ENCODE measurements at places on chromosomes 1 and 21. TPM values are rescaled to one million over a fixed set of nuclear protein-coding genes. Genes with fewer than 3 reads are reported as not detected.
A peak's percentile ranks its signal among the peaks of the same experiment; 100 is the strongest.

DNA sequence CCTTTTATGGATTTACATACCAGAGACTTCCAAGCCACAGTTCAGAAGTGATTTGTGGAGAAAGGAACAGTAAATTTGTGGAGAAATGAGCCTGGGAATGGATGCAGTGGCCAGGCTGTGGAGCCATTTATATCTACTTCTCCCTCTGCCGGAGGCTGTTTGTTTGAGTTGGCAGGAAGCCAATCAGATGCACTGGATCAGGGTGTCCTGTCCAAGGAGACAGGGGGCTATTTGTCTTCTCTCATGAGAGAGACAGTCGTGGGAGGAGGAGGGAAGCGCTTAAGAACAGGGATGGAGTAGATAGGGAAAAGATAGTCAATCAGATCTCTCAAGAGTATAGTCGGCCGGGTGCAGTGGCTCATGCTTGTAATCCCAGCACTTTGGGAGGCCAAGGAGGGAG lies 2.8 kb upstream of the HAPLN2 start:
- DNase-seq = peak; percentile 43

- no peak for DNase-seq
Observed at GRCh38 chr1:173447224-173447623, 29.9 kb upstream of the PRDX6 start.

DNA sequence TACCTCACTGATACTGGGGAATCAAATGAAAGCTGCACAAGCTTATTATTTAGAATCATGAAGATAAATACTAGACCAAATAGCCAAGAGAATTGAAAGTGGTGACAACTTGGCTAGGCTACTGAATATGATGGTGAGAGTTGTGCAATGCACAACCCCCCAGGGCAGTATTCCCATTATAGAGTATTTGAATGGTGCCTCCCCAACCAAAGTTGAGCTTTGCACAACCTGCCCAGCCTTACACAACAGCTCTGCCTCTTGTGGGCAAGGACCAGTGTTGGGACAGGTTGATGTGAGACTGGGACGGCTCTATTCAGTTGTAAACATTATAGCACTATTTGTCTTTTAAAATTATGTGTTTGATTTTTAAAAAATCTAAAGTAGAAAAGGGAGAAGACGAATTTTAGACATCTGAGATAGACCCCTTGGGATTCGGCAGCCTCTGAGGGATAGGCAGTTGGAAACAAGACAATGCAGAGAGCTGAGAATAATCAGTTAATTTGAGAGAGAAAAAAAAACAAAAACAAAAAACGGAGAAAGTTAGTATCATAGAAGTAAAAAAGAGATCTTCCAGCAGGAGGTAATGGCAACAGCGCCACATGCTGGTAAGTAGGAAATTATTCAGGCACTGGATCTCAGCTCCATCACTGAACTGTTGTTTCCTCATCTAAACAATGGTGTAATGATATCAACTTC lies 91.0 kb upstream of the KCNA3 start:
- no peak for DNase-seq

DNA sequence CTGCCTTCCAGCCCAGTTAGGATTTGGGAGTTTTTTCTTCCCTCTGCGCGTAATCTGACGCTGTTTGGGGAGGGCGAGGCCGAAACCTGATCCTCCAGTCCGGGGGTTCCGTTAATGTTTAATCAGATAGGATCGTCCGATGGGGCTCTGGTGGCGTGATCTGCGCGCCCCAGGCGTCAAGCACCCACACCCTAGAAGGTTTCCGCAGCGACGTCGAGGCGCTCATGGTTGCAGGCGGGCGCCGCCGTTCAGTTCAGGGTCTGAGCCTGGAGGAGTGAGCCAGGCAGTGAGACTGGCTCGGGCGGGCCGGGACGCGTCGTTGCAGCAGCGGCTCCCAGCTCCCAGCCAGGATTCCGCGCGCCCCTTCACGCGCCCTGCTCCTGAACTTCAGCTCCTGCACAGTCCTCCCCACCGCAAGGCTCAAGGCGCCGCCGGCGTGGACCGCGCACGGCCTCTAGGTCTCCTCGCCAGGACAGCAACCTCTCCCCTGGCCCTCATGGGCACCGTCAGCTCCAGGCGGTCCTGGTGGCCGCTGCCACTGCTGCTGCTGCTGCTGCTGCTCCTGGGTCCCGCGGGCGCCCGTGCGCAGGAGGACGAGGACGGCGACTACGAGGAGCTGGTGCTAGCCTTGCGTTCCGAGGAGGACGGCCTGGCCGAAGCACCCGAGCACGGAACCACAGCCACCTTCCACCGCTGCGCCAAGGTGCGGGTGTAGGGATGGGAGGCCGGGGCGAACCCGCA lies at the start of gene PCSK9:
PCSK9 (plus strand) TSS at position 207 of the 741 bp plus-strand sequence; CDS start at position 497, 290 bp downstream.
- no peak for DNase-seq

DNA sequence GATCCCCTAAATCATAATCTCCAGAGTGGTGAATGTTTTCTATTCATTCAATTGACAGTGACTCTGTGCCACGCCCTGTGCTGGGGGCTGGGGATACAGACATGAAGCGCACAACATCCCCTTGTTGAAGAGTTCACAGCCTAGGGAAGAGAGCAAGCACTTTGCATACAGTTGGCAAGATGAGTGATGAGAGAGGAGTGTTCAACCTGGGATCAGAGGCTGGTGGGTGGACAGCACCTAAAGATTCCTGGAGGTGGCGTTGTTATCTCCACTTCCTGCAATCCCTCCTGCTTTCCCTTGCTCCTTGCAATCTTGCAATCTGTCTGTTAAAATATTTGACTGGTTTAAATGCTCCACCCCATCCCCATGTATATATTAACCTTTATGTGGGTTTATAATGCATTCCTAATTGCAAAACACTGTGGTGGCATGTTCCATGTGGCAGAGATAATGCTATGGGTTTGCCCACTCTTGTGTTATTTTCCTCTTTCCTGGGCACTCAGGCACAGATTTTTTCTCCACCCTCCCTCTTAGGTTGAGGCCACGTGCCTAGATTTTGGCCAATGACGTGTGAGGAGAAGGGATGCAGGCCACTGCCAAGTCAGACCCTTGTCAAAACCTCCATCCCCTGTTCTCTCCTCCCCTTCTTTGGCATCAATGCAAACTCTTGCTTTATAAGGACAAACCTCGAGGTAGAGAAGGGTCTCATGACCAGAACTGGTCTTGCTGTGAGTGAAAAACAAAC lies 36.2 kb upstream of the GADD45A start:
- no peak for DNase-seq

DNA sequence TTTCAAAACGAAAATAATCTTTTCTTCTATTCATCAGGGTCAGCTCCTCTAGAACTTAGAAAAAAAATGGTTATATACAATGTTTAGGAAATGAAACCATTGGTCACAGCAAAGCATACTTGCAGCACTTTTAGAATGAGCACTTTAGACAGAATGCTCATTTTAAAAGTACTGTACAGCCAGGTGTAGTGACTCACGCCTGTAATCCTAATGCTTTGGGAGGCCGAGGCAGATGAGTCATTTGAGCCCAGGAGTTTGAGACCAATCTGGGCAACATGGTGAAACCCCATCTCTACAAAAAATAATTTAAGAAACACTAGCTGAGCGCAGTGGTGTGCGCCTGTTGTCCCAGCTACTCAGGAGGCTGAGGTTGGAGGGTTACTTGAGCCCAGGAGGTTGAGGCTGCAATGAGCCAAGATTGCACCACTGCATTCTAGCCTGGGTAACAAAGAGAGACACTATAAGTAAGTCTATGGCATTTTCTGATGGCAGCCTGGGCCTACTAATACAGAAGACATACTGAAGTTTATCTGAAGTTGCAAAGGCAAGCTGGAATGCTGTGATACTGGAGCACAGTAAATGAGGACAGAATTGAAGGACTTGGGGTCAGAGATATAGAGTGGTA lies 48.9 kb upstream of the ZNF326 start:
- no peak for DNase-seq

DNA sequence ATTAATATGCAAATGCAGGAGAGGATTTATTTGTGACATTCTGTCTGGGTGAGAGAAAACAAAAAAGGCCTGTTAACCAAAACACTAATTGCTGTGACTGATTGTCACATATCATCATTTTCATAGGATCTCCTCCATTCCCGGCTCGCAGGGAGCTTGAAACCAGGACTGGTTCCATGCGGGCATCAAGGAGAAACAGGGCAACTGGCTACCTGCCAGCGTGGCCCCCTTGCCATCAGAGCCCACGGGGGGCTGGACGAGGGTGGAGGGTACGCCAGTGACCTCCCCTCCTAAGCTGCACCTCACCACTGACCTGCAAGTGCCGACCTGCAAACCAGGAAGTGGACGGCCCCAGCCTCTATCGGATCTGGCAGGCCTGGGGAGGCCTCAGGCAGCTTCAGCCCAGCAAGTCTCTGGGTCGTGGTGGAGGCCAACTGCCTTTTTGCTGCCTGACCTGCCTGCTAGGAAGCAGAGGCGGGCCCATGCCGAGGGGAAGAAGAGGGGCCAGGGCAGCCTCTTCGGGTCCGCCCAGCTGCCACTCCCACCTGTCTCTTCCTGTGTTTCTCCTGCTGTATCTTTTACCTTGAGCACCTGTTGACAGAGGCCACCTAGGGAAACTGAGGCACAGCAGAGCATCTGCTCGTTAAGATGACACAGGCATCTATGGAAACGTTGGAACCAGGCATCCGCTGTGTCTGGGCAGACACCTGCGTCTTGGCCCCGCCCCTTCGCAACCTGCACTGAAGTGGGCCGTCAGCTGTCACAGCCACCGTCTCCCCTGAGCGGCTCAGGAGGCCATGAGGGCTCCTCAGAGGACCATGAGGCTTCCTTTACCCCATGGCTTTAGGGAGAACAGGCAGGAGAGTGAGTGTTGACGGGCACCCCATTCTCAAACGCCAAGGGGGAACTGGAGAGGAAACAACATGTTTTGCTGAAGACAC lies 74.8 kb downstream of the CASZ1 start:
- DNase-seq = no peak

The RIPK4 gene
- 0.17 TPM for total RNA-seq

The C1orf105 gene
- 21.9 TPM for total RNA-seq

All from left ventricle myocardium superior (tissue), 1 donor.